CD4-positive, alpha-beta T cell treated with Interleukin-21 for 1 hour (primary cell): ENCODE measurements at places on chromosomes 13 and 19.

DNA sequence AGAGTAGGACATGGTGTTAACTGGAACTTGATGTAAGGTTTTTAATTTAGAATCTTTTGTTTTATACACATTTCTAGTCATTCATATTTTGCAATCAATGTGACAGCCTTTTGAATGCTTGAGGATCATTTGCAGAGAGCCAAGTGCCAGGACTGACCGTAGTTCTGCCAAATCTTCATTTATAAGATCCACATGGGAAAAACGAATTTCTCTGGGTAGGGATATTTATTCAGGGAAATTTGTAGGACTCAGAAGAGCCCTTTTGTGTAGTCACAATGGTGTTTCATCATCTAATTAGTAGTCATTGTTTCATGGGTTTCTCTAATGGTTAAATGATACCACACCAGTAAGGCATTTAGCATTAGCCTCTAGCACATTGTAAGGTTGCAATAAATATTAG, 161.1 kb downstream of the LMO7 start:
- no peak for DNase-seq

DNA sequence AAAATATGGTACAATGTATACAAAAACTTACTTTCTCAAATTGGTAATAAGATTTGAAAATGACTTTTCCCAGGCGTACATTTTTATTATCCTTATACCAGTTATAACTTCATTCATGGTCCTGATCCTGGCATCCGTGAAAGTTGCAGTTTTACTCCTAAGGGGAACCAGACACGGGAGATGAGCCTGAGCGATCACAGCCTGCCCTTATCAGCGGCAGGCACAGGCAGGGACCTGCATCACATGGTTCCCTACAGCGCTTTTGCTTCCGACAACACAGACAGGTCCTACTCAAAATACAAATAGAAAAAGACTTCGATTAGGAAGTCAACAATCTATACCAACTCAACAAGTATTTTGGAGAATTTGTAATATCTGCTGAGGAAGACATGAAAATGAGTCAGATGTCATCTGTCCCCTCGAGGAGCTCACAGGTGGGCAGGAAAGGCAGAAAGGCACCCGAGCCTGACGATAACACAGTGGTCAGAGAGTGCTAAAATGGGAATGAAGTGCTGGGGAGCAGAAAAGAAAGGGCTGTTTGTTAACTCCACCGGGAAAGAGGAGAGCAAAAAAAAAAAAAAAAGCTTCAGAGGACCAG, 93.4 kb downstream of the ABCC4 start:
- no peak for DNase-seq

GRCh38 chr13:32426191-32426989, 1.5 kb downstream of the N4BP2L1 start:
- peak; percentile 81 for DNase-seq

- no peak for DNase-seq
These were observed 1745.6 kb upstream of the PCDH20 start for GRCh38 chr13:63161219-63161618.

GRCh38 chr13:98961503-98962105, 16.3 kb downstream of the DOCK9 start:
- no peak for DNase-seq

GRCh38 chr13:75357576-75358289, 124.2 kb downstream of the TBC1D4 start:
- peak; percentile 71 for DNase-seq

DNA sequence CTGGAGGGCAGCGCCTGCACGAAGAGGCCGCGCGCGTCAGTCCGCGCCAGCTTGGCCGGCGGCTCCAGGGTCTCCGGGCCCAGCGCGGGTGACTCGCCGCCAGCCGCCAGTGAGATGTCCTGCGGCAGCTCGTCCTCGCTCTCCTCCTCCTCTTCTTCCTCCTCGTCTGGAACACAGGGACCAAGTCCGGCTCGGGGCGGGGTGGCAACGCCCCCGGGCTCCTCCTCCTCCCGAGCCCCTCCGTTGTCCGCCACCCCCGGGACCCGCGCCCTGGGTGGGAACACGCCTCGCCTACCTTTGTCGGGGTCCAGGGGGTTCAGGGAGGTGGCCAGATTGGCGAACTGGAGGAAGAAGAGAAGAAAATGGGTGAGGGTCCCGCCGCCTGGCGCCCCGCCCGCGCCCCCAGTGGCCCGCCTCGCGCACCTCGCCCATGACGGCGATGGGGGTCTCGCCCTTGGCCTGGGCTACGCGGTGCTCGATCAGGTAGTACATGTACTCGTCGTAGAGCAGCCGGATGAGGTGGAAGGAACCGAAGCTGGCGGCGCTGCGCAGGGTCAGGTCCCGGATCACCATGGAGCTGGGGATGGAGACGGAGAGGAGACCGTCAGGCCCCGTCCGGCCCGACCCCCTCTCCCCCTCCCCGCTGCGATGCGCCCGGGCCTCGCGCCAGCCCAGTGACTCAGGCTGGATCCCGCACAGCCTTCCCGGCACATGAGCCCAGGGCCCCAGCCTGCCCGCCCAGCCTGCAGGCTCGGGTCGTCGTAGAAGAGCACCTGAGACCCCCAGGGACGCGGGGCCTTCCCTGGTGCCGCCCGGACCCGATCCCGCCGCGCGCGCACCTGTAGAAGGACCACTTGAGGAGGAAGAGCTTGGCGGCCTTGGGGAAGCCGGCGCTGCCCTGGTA, 10.6 kb downstream of the DCAF15 start:
- DNase-seq: no peak

DNA sequence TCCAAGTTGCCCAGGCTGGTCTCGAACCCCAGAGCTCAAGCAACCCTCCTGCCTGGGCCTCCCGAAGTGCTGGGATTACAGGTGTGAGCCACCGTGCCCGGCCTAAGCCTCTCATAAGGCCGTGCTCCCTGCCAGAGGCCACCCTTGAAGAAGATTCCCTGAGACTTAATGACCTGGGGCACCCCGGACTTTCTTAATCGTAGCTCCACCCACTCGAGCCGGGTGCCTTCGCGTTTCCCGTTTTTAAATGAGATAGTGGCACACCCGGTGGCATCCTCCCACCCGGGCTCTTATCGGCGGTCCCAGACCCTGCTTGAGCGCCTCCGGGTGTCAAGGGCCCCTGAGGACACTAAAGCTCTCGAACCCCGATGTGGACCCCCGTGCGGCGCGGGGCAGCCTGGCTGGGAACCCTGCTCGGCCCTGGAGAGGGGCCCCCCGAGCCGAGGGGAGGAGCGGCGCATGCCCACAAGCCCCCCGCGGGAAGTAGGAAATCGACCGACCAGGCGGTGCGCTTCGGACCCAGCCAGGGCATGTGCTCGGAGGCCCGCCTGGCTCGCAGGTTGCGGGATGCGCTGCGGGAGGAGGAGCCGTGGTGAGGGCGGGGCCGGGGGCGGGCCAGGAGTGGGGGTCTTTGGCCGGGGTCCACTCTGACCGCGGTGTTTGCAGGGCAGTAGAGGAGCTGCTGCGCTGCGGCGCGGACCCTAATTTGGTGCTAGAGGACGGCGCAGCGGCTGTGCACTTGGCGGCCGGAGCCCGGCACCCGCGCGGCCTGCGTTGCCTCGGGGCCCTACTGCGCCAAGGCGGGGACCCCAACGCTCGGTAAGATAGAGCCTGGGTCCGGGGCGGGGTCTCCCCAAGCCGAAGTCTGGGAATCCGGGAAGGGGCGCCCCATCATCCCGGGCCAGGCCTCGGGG, at the start of gene ANKLE1:
TSS of gene ANKLE1 (plus strand) at position 511 of the 914 bp plus-strand sequence. CDS start at position 531, 20 bp downstream.
- DNase-seq: peak; percentile 24

GRCh38 chr13:44300895-44301638, 72.6 kb upstream of the SERP2 start:
- DNase-seq: no peak

DNA sequence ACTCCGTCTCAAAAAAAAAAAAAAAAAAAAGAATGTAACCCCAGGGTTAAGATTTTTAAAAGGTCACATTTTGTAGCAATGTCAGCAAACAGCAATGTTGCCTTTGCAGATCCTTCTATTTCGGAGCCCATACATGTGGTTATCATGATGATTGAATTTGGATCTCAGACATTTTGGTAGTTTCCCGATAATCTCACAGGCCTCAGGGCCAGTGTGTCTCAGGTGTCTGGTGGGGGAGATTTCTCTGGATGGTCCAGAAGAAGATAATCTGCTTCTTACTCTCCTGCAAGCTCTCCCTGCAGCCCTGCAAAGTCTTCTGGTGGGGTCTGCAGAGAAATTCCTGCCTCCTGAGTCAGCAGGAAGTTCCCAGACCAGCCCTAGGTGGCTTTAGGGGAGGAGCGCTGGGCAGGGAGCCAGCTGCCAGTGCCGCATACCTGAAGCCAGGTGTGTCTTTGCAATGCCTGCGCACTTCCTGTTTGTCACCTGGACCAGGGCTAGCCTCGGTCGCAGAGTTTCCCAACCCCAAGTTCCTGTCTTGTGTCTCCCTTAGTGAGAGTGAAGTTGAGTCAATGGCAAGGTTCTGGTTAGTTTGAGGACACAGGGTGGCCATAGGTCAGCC, 1.4 kb downstream of the SH2D3A start:
- DNase-seq: peak; percentile 53

- no peak for DNase-seq
These were observed 18.4 kb downstream of the LRCH1 start for GRCh38 chr13:46571189-46571908.

DNA sequence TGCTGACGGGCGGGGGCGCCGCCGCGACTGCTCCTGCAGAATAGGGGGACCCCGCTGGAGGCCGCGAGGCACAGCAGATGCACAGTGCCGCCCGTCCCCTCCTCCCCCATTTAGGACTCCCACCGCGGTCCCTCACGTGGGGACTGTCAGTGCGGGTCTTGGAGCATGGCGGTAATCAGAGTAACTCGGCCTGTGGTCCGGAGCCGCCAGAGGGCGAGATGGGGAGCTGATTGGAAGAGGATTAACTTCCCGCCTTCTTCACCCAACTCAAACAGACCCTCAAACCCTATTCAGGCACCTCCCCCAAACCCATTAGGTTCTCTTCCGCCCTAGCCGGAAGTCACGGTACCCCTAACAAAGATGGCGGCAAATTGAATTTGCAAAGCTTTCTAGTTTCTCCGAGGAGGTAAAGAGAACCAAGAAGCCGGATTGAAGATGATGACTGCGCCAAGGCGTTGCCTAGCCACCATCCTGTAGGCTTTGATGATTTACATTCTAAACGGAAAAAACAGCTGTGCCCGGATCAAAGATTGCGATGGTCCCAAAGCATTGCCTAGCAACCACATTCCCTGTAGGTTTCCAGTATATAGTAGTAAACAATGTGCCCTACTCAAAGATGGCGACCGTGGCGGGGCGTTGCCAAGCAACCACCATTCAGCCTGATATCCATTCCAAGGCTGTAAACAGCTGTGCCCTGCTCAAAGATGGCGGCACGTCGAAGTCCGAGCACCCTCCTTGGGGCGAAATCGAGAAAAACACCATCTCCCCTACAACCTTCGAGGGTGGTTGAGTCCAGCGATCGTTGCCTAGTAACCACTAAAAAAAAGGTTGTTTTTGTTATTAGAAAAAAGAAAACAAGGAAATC, at the start of gene FUZ:
TSS of gene FUZ (minus strand) at position 296 of the 865 bp plus-strand sequence. CDS start at position 110, 186 bp downstream.
- peak; percentile 98 for DNase-seq

GRCh38 chr19:12913851-12914690, 5.0 kb downstream of the SYCE2 start:
- peak; percentile 64 for DNase-seq

GRCh38 chr13:106650690-106651205, 82.8 kb upstream of the ARGLU1 start:
- DNase-seq: no peak

- DNase-seq: no peak
These were observed 1220.5 kb upstream of the SLC10A2 start for GRCh38 chr13:104286566-104287290.

DNA sequence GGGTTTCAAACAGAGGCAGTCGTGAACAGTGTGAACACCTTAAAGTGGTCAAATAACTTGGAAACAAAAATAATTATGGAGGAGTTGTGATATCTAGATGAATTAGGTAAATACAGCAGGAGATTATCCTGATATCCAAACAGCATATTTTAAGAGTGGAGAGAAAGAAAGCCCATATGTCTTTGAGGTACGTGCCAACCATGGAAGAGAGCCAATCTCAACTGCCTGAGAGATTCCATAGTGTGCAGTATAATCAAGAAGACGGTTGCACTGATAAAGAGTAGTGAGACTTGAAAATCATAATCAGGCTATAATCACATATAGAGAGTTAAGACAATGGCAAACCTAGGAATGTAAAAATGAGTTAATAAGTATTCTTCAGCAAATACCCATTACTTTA, 472.8 kb upstream of the SLITRK5 start:
- DNase-seq: no peak
